ENCODE measurements at places on chromosomes 7 and 10.

DNA sequence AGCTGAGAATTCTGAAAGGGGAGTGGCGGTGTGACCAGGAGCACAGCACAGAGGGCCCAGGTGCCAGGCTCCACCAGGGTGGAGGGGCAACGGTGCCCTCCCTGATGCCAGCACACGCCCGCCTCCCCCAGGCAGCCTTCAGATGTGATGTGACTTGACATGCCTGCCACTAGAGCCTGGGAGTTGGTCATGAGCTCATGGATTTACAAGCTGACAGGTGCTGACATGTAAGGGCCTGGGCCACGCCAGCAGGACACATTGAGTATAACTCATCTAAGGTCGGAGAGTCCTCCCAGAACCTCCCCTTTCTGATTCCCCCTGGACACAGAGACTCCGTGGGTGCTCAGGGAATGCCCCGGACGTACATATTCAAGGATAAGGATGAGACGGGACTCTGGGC is 74.2 kb downstream of the LSM5 start:
- no peak for DNase-seq

- peak; percentile 24 for DNase-seq
Measured at GRCh38 chr10:70804421-70804808, 11.3 kb upstream of the SGPL1 start.

GRCh38 chr10:87849001-87849400 is 14.3 kb downstream of the KLLN start:
- no peak for DNase-seq

- DNase-seq = no peak
Measured at GRCh38 chr7:151764056-151764920, 112.6 kb downstream of the PRKAG2 start.

GRCh38 chr7:137166363-137166762 is 177.2 kb downstream of the PTN start:
- DNase-seq = no peak

DNA sequence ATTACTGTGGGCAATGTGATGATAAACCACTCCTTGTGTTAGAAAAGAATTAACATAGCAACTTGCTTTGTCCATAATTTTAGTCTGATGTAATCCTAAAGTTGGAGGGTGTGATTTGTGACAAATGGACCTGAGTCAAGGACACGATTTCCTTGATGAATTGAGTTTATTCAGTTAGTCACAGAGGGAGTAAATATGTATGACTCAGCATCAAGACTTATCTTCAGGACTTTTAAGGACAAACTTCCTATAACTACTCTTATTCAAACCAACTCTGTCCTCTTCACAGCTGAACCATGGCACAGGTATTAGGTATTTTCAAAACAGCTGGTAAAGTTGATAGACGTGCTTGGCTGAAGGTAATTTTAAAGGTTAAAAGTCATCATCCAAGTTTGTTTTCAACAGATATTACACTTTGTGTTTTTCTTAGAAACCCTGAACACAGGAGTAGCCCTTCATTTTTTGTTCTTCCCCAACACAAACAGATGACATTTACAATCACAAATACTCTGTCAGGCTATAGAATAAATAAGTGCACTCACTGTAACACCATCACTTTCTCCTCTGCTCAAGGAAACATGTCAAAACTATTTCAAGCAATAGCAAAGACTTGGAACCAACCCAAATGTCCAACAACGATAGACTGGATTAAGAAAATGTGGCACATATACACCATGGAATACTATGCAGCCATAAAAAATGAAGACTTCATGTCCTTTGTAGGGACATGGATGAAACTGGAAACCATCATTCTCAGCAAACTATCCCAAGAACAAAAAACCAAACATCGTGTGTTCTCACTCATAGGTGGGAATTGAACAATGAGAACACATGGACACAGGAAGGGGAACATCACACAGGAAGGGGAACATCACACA is 54.5 kb downstream of the COA1 start:
- peak; percentile 89 for DNase-seq

DNA sequence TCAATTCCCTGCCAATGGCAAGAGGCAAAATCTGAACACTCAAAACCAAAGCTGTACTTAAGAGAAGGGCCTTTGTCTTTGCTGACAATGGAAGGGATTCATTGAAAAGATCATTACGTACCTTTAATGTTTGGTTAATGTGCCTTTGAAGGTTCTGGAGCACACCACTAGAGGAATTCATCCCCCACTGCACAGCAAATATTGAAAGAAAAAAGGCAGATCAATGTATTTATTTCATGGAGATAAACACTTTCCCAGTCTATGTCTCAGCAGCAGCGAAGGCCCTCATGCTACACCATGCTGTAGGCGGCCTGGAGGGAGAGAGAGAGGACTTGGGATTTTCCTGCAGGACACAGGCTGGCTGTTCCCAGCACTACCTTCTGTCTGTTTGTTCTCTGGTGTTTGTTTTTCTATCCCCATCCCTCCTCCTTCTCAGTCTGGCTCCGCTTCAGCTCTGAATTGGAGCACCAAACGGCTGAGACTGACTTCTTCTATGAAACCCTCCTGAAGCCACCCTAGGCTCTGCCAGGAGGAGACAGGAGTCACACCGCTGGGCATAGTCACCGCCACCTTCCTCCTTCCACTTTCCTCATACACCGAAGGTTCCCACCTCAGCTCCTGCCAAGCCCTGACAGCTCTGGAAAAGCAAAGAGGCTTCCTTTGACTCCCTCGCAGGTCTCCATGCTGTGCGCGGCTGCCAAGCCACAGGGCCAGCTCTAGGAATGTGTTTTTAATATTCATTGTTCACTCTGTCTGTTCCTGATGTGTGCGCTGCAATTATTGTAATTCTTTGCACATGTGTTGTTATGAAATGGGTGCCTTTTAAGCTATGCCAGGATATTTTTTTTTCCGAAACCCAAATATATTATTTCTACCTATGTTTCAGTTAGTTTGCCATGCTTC is 301.5 kb downstream of the FZD1 start:
- DNase-seq = no peak

DNA sequence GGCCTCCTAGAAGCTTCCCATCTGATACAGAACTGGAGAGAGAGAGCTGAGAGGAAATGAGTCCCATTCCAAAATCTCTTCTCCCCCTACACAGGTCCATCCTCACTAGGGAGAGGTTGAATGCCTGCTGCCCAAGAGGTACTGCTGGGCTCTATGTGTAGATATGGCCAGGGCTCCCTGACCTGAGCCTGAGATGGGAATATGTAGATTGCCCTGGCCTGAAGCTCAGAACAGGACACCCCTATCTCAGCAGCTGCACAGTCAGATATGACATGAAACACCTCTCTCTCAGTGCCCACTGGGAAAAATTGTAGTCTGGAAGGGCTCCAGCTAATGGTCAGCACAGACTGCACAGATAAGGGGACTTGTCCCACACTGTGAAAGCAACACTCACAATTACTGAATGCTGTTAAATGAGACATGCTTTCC is 3.1 kb upstream of the IFIT1B start:
- DNase-seq = no peak

- no peak for DNase-seq
Measured at GRCh38 chr10:128278362-128278761, 152.1 kb upstream of the MKI67 start.
